ENCODE measurements at places on chromosomes 11 and 22. TPM values are rescaled to one million over a fixed set of nuclear protein-coding genes. Genes with fewer than 3 reads are reported as not detected.
A peak's percentile ranks its signal among the peaks of the same experiment; 100 is the strongest.

The HBG1 gene
- not detected for polyA plus RNA-seq

The PATE2 gene
- polyA plus RNA-seq = 0.07 TPM

The IL18BP gene
- polyA plus RNA-seq = 5.0 TPM

The SMTNL1 gene
- polyA plus RNA-seq = not detected

The CHADL gene
- polyA plus RNA-seq = 0.08 TPM

The SPDYC gene
- polyA plus RNA-seq = not detected

The CCDC89 gene
- polyA plus RNA-seq = 3.9 TPM

The CXCR5 gene
- polyA plus RNA-seq = not detected

The GLYATL2 gene
- 0.31 TPM for polyA plus RNA-seq

DNA sequence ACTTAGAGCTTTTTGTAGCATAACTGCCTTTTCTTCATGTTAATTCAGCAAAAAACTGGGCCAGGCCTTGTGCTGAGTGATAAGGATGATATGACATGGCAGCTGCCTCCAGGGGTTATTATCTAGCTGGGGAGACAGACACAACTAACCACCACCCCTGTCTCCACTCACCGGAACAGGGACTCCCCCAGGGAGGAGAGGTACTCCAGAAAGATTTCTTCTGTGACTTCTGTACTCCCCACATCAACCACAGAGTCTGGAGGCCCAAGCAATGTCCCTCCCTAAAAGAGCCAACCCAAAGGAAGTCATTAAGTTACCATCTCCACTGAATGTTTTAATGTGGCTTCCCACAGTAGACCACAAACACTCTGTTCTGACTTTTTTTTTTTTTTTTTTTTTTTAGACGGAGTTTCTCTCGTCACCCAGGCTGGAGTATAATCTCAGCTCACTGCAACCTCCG, 14.3 kb upstream of the PMM1 start:
- H3K4me1 ChIP-seq = no peaks in the 10 kb centered on the region
- no peaks in the 10 kb centered on the region for H3K27me3 ChIP-seq
- no peak for DNase-seq
- H3K4me3 ChIP-seq = no peak overlapping the region
- no peak overlapping the region for H3K27ac ChIP-seq

- H3K4me1 ChIP-seq = no peaks in the 10 kb centered on the region
- H3K4me3 ChIP-seq = no peak overlapping the region
- no peak overlapping the region for H3K27ac ChIP-seq
- H3K36me3 ChIP-seq = no peaks in the 10 kb centered on the region
Measured at GRCh38 chr11:122285070-122285988, 169.3 kb upstream of the BLID start.

DNA sequence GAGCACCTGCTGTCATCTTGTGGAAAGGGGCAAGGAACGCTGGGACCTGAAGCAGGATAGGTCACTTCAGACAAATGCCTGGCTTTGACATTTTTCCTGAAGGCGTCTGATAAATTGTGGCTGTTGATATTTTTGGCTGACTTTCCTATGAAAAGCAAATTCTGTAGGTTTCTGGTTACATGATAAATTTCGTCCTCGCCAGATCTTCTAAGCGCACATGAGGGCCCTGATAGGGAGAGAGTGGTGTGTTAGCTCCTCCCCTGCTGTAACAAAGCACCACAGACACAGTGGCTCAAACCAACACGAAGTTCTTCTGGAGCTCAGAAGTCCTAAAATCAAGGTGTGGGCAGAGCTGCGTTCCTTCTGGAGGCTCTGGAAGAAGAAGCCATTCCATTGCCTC, 19.6 kb downstream of the APOL4 start:
- DNase-seq = no peak
- H3K27ac ChIP-seq = no peak overlapping the region
- H3K4me3 ChIP-seq = no peak overlapping the region
- no peaks in the 10 kb centered on the region for H3K27me3 ChIP-seq
- 0 out of 2 replicates have a peak, but pooled peaks cover 3% of the 10 kb centered on the region for H3K4me1 ChIP-seq

- no peak overlapping the region for H3K27ac ChIP-seq
- no peak for DNase-seq
- H3K27me3 ChIP-seq = no peaks in the 10 kb centered on the region
- H3K36me3 ChIP-seq = peaks cover 6% of the 10 kb centered on the region
- no peak overlapping the region for H3K4me3 ChIP-seq
- no peaks in the 10 kb centered on the region for H3K4me1 ChIP-seq
Measured at GRCh38 chr22:46789992-46790391, 27.5 kb downstream of the TBC1D22A start.

DNA sequence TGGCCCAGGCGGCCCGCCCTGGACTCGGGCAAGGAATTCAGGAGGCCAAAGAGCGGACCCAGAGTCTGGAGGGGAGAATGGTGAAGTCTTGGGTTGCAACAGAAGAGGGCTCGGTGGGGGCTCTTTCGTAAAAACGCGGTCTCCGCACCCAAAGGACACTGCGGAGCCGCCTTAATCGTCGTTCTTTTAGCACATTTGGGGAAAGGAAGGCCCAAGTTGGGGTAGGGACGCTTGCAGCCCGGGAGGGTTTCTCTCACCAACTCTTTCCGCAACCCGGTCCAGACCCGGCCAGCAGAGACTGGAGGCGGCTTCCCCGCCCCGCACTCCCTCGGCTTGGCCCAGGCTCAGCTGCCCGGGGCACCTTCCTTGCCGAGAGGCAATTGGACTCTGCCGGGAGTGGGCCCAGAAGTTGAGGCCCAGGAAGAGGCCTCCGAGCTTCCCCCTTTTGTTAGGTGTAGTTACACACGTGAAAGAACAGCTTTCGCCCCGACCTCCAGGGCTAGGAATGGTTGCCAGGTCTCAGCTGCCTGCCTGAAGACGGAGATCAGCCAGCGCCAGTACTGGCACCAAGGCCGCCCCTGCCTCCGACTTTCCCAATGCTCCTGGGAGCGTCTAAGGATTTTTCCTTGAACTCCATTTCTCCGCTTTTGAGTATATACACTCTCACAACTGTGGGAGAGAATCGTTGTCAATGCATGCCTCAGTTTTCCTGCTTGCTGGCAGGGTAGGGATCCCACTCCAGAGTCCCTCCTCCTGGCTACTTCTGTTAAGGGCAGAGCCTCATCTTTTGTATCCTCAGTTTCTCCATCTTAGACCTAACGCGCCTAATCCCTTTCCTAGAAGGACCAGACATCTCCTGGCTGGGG, 3.7 kb downstream of the ALX4 start:
- peaks cover 74% of the 10 kb centered on the region for H3K27me3 ChIP-seq
- H3K27ac ChIP-seq = no peak overlapping the region
- H3K4me1 ChIP-seq = peaks cover 8% of the 10 kb centered on the region
- peak overlapping the region; percentile 45 for H3K4me3 ChIP-seq
- peak; percentile 33 for DNase-seq

GRCh38 chr22:45125188-45125587, 38.5 kb upstream of the NUP50 start:
- H3K4me3 ChIP-seq = no peak overlapping the region
- H3K4me1 ChIP-seq = no peaks in the 10 kb centered on the region
- H3K27me3 ChIP-seq = no peaks in the 10 kb centered on the region

DNA sequence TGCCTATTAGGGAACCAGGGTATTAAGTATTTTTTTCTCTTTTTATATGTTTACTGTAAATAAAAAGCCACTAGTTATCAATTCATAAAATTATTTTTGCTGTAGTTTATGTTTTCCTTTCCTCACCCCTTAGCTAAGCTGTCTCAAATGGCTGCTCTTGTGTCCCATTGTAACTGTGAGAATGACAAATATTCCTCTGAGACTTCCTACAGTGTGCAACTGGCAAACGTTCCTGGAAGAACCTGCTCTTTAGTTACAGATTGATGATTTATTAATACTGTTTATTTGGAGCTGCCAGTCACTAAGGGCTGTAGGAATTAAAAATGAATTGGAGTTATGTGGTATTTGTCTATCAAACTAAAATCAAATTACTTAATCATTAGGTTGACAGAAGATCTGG, 675.4 kb upstream of the ARHGAP42 start:
- no peak overlapping the region for H3K4me3 ChIP-seq
- no peaks in the 10 kb centered on the region for H3K27me3 ChIP-seq
- H3K27ac ChIP-seq = no peak overlapping the region
- no peaks in the 10 kb centered on the region for H3K36me3 ChIP-seq

DNA sequence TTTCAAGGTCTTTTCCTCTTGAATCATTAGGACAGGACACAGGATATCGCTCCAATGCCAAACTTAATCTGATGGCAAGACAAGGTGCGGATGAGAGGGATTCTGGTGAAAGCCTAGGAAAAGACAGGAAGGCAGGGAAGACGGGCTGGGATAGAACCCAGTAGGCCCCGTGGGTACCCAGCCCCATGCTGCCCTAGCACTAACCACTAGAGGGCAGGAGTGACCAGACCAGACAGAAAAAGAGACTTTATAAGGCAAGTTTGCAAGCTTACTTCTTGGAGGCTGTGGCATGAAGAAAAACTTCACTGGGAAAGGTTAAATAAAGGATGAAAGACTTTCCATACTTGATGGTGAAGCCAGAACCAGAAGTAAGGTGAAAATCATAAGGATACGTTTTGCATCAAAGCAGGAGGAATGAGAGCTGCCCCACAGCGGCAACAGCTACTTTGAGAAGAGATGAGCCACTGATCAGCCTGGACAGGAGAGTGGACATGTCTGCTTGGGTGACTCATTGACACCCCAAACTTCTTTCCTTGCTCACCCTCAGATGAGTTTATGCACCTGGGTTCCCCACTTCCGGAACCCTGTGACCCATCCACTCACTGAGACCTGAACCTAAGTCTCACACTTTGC, 39.8 kb downstream of the SYN3 start:
- peak; percentile 80 for DNase-seq
- no peaks in the 10 kb centered on the region for H3K36me3 ChIP-seq
- no peak overlapping the region for H3K4me3 ChIP-seq
- no peaks in the 10 kb centered on the region for H3K4me1 ChIP-seq
- no peak overlapping the region for H3K27ac ChIP-seq

DNA sequence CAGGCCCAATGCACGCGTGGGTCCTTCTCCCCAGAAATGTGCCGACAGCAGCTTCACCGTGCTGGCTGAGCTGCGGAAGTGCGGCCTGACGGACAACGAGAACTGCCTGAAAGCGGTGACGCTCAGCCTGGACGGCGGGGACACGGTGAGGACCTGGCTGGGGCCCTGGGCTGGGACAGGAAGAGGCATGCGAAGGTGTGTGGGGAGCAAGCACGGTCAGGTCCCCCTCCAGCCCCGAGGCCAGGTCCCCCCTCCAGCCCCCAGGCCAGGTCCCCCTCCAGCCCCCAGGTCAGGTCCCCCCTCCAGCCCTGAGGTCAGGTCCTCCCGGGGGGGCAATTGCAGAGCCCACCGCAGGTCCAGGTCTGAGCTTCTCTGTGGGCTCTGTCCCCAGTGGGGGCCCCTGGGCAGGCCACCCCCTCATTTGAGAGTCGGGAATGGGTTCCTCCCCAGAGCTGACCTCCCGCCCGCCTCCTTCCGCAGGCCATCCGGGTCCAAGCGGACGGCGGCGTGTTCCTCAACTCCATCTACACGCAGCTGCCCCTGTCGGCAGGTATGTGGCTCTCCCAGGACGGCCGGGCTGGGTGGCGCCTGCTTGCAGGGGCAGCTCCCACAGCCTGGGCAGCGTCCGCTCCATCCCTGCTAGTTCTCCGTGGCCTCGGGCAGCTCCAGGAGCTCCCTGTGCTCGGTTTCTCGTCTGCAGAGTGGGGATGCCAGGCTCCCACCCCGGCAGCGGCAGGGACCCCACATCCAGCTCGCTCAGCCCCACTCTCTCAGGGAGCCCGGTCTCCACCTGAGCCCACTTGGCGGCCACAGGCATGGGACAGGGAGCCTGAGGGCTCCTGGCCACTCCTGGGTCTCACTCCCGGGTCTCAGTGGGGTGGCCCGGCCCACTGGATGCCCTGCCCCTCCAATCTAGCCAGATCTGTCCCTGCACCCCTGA, 7.9 kb downstream of the MUC5B start:
- H3K4me3 ChIP-seq = no peak overlapping the region
- no peak overlapping the region for H3K27ac ChIP-seq
- H3K27me3 ChIP-seq = no peaks in the 10 kb centered on the region
- DNase-seq = peak; percentile 71

DNA sequence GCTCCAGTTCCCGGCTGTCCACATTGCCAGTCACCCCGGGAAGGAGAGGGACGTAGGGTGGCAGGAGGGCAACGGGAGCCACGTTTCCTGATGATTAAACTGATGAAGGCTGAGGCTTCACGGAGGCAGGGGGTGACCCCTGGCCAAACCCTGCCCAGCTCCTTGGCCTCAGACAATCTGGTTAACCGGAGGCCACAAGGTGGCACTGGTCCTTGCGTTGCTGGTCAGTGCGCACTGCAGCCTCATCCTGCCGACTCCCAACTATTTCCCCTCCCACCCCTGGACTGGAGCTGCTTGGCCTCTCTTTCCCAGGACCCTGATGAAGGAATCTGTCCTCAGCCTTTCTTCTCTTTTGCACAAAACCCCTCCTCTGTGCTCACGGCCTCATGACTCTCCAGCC, 75.3 kb downstream of the PDE2A start:
- DNase-seq = peak; percentile 83
- no peak overlapping the region for H3K4me3 ChIP-seq
- peaks cover 11% of the 10 kb centered on the region for H3K27me3 ChIP-seq
- H3K36me3 ChIP-seq = no peaks in the 10 kb centered on the region

- H3K4me3 ChIP-seq = no peak overlapping the region
- no peak overlapping the region for H3K27ac ChIP-seq
- H3K4me1 ChIP-seq = no peaks in the 10 kb centered on the region
- H3K27me3 ChIP-seq = no peaks in the 10 kb centered on the region
- H3K36me3 ChIP-seq = no peaks in the 10 kb centered on the region
Measured at GRCh38 chr22:46451741-46452140, 85.7 kb downstream of the CELSR1 start.

Data from SK-N-SH (cell line).